ENCODE measurements at places on chromosomes 5 and 9.

DNA sequence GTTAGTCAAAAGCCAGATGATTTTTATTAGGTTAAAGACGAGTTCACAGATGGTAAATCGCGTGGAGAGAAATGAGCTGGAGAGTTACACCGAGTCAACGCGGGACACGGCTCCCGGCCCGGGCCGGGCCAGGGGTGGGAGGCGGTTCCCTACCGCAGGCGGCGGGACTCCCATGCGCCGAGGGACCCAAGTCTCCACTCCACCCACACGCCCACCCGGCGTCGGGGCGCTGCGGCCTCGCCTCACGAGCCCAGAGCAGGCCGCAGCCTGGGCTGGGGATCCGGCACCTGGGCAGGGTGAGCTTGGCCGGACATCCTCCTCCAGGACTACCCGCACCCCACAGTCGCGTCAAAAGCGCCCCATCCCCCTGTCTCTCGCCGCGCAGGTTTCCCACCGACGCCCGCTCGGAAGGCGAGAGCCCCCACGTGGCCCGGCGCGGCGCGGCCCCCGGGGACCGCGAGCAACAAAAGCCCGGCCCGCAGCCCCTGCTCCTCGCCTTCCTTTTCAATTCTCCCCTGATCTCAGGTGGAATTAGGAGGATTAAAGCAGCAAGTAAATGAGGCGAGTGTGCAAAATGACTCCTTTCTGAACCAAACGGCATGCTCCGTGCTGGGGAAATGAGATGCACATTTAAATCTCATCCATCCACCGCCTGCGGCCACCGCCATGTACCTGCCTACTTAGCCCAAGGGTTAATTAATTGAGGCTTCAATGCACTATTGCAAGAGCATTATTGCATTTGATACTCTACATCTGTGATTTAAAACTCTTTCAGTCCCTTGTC, 196.5 kb upstream of the TBCA start:
- peak; percentile 55 for DNase-seq

- no peak for DNase-seq
These were observed 234.7 kb downstream of the HTR1A start for GRCh38 chr5:63727583-63727982.

DNA sequence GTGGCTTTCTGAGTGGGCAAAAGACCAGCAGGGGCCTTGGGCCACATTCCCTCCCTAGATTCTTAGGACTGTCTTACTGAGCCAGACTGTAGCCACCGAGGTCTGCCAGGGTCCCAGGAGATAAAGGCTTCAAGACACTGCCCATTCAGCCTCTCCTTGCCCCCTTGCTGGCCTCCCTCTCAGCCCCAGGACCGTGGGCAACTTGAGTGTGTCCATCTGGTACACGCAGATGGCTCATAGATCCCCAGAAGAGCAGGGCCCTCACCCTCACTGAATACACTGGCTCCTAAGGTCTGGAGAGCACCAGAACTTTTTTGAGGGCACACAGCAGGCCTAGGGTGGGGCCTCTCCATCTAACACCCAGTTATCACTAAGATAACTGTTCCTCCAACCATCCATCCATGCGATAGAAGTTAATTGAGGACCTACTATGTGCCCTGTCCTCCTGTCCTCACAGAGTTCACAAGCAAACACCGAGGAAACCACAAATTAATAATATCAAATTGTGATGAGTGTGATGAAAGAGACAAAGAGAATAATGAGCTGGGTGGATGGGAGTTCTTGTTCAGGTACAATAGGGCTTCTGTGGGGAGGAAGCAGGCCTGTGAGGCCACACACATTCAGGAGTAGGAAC, 4.9 kb upstream of the PDGFRB start:
- DNase-seq = no peak

- peak; percentile 29 for DNase-seq
These were observed 1.1 kb upstream of the ZSWIM6 start for GRCh38 chr5:61330845-61331406.

GRCh38 chr5:159230657-159231056, 21.3 kb upstream of the RNF145 start:
- DNase-seq = no peak

- no peak for DNase-seq
These were observed 19.9 kb upstream of the ZSWIM6 start for GRCh38 chr5:61311836-61312808.

DNA sequence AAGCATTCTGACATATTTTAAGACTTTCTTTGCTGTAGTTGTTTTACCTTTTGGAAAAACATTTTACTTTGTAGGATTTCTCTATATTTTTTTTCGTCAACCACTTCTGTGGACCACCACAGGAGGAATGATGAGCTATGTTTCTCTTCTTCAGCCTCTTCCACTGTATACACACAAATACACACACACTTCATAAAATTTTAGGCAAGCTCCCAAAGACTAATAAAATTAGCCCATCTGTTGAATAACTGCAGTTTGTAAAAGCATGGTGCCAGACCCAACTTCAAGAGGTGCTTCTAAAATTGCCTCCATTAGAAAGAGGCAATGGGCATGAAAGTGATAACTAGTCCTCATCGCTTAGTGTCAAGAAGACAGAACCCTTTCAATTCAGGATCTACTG, 4.1 kb upstream of the CEP120 start:
- no peak for DNase-seq

- no peak for DNase-seq
These were observed 61.7 kb downstream of the FBXL17 start for GRCh38 chr5:108320231-108320630.

GRCh38 chr5:140303966-140304365, 1.1 kb upstream of the PFDN1 start:
- DNase-seq = no peak

- no peak for DNase-seq
These were observed 20.2 kb downstream of the UBE2R2 start for GRCh38 chr9:33837138-33837537.

GRCh38 chr9:123835821-123836220, 94.1 kb downstream of the DENND1A start:
- no peak for DNase-seq

DNA sequence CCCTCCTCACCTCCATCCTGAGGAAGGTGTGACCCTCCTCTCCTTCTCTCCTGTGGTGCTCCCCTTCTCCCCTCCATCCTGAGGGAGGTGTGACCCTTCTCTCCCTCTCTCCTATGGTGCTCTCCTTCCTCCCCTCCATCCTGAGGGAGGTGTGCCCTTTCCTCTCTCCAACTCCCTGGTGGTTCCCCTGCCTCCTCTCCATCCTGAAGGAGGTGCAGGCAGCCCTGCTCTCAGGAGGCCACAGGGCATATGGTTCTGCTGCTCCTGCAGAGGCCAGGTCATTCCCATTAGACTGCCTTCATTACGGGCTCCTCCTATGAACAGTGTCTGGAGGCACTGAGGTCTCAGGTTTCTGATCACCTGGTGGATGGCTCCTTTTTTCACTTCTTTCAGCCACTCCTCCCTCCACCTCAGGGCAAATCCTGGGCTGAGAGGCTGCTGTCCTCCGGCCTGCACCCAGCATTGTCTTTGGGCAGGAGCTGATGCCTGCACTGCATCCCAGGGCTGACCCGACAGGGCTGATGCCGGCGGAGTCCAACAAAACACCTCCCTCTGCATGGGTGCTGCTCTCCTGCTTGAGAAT, 197.1 kb downstream of the MED10 start:
- DNase-seq = no peak

DNA sequence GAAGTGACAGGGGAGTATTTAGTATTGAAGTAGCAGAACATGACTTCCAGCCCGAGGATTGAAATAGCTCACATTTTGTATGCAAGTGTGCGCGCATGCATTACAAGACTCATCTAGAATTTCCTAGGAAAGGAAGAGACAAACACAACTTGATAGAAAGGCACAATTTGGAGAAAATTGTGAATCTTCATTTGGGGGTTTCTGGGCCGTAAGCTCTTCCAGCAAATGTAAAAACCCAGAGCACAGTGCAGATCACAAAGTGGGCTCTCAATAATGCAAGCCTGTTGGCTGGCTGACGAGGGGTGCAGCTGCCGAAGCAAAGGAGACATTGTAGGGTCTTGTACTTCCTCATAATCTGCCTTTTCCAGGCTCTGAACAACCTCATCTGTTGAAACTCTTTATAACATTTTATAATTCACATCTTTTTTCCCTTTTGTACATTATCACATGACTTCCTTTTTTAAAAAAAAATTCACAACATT, 109.0 kb downstream of the BAAT start:
- no peak for DNase-seq

DNA sequence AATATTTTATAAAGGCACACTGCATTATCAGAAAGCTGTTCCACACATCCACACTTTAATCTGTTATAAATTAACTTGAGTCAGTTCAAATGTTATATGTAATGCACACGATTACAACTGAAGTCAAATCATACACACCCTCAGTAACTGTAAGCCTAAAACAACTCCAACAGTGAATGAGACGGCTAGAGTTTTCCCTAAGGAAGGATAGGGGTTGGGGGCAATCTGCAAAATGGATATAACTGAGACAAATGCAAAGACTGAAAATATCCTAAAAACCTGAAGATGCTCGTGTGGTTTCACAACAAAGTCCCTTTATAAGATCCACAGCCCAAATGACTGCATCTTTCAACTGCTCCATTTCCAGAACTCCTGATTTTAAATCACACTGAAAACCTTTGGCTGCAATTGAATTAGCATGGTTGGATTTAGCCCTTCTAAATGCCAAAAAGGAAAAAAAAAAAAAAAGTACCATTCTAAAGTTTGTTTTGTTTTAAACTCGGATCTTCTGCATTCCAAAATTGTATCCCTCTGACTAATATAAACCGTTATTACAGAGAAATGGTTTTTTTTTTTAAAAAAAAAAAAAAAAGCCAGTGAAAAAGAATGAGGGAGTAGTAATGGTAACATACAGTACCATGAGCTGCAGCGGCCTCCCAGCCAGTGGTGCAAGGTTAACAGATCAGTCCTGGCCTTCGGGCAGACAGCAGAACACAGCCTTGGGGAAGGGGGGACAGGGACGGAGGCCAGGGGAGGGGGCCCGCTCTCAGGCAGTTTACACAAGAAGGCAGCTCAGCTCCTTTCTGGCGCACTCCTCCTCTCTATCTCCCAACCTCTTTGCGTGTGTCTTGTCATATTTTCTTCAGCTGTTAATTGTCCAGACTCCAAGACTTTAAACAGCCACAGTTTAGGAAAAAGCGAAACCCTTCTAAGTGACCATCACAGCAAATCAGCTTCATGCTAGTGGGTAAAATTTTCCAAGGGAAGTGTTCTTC, 166.1 kb downstream of the BNC2 start:
- no peak for DNase-seq

- no peak for DNase-seq
These were observed 70.5 kb downstream of the SMIM23 start for GRCh38 chr5:171855798-171856763.

GRCh38 chr5:158198636-158199035, 339.7 kb upstream of the CLINT1 start:
- DNase-seq = peak; percentile 32

- no peak for DNase-seq
These were observed 39.5 kb downstream of the PLPP1 start for GRCh38 chr5:55495216-55495615.

- DNase-seq = no peak
These were observed 379.2 kb downstream of the ACTL7B start for GRCh38 chr9:108476574-108476973.

GRCh38 chr9:84947412-84947972, 278.0 kb downstream of the NTRK2 start:
- no peak for DNase-seq

DNA sequence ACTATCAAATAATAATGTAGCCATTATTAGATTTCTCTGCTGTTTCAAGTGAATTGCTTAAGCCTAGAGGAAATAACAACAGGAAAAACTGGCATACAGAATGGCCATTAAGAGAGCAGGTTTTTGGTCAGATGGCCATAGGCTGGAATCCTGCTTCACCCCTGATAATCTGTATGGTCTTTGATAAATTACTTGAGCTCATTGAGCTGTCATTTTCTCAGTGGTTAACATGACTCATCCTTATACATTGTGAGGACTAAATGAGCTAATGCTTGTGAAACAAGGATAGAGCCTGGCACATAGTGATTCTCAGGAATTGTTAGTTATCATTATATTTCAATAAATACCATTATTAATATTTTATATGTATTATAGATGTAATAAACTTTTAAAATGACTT, 516.5 kb downstream of the KIF4B start:
- no peak for DNase-seq

DNA sequence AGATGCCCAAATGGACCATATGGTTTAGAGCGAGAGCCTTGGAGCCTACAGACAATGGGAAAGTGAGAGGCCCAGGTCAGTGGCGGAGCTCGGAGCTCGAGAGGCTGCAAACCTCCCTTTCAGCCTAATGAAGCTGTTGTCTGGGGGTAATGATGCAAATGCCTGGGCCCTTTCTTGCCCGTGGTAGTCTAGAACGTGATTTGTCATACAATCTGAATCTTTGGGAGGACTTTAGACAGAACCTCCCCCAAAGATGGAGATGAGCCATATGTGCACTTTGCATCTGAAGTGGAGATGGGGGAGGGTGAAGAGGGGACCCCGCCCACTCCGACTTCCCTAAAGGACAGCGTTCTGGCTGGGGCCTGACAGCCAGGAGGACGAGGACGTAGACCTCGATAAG, 10.3 kb upstream of the NEUROG1 start:
- DNase-seq = no peak

All from GM12891 (cell line).